Kidney glomerular epithelial cell (primary cell): ENCODE measurements at places on chromosomes 1 and 21.

- no peak for DNase-seq
Measured at GRCh38 chr21:36535618-36536241, 55.8 kb upstream of the CLDN14 start.

GRCh38 chr21:29145354-29145782 lies 14.9 kb downstream of the MAP3K7CL start:
- DNase-seq = peak; percentile 70

- DNase-seq = no peak
Measured at GRCh38 chr21:41211060-41211805, 43.3 kb downstream of the BACE2 start.

GRCh38 chr1:12600880-12601633 lies 17.0 kb downstream of the DHRS3 start:
- DNase-seq = peak; percentile 31

DNA sequence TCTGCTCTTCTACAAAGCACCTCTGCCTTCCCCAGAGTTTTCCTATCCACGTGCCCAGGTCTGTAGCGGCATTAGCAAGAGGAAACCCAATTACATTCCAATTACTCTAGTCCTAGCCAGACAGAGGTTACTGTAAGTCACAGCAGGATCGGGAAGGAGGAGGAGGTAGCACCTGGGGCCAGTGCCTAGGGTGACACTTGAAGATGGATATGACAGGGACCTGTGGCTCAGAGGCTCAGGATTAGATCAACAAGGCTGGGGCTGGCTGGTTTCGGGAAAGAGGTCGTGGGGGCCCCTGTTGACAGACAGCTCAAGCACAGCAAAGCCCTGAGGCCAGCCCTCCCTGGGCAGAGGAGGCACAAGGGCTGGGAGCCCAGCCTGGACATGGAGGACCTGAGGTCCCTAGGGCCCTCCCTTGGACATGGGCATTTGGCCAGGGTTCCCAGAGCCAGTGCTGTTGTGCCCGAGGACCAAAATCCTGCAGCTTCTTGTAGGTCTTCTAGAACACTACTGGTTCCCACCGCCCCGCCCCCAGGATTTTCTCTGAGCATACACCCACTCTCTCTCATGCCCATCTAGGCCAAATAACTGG lies 3.0 kb upstream of the HCRTR1 start:
- no peak for DNase-seq

DNA sequence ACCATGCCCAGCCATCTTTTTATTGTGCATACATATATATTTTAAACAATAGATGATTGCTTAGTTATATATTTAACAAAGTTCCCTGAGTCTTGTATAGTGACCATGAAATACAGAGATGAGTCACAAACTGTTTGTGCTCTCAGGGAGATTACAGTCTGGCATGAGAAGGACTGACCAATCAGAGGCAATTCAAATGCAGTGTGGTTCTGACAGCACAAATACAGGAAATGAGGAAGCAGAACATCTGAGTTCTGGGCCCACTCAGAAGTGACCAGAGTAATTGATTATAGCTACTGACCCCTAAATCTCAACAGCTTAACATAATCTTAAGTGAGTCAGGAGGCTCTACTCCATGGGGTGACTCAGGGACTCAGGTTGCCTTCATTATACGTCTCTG lies 534.5 kb downstream of the OMA1 start:
- no peak for DNase-seq
